ENCODE measurements at places on chromosomes 2 and 18. TPM values are rescaled to one million over a fixed set of nuclear protein-coding genes. Genes with fewer than 3 reads are reported as not detected.

SRD5A2 gene
- not detected for total RNA-seq

FIGN gene
- not detected for total RNA-seq

GRCh38 chr2:129936334-129936934 lies 43.0 kb upstream of the RAB6C start:
- DNase-seq = no peak

GRCh38 chr2:154381931-154382794 lies 316.3 kb upstream of the KCNJ3 start:
- no peak for DNase-seq

GRCh38 chr2:72943540-72944395 lies 26.4 kb downstream of the EMX1 start:
- DNase-seq = no peak
